Fibroblast of mammary gland (primary cell): ENCODE measurements at places on chromosomes 13 and 19.
A peak's percentile ranks its signal among the peaks of the same experiment; 100 is the strongest.

DNA sequence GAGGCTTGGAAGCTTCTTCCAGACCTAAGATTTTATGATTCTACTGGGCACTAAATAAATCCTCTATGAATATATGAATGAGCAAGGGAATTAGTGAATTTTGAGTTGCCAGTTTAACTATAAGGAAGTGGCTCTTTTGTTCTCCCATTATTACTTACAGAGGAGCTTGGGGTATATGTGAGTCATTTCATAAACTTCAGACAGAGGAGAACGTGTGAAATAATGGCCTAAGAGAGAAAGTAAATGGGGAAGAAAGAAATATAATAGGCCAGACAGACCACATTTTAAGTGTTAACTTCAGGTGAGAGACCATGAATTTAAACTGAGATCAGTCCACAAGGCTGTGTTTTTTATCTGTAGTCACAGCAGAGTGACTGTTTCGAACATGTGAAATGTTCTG is 570.9 kb downstream of the GPC6 start:
- DNase-seq = peak; percentile 8

DNA sequence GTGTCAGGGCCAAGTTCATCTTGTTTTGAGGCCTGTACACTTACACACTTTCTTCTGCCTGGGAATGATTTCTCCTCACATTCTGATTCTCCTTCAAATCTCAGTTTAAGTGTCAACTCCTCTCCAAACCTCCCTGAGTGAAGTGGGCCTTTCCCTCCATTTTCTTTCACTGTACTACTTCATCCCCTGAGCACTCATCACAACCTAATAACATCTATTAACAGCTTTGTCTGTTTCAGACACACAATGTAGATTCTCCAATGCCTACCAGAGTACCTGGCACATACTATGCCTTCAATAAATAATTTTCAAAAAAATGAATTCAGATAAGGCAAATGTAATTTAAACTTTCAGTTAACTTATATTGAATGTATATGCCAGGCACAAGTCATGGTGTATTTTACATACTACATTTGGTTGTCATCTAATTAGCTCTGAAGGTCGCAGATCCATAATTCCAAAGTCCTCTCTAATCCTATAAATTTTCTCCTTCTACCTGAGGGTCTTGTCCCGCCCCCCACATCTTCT is 357 bp upstream of the COG6 start:
- no peak for DNase-seq

DNA sequence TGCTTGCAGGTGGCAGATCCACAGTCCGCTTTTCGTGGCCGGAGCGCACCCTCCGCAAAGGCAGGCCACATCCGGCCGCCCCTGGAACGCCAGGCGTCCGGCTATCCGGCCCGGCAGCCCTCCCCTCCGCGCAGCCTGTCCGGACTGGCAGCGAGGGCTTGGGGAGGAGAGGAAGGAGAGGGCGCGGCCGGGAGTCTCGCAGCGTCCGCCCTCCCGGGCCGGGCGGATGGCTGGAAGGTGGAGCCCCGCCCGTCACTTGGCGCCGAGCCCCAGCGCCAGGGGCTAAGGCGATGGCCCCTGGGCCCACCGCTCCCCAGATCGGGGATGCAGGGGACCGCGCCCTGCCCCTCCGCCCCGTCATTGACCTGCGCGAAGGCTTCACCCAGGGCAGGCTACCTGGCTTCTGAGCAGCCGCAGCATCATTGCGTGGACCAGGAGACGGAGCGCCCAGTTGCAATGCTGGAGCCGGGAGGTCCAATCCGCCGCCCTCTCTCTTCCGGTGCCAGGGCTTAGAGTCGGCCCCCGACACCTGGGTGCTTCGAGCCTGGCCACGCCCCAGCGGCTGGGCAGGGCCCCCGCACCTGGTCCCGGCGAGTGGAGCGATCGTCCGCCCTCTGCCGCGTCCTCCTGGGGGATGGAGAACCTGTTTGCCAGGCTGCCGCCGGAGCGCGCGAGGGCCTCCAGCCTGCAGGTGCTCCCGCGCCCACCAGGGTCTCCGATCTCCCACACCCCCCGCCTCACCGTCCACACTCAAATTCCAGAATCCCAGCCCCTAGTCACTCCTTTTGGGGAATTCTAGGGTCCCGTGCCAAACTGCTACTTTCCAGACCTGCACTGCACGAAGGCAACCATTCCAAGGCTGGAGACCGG is at the start of gene FUT1:
Gene FUT1, minus strand, starts transcription at position 146 of the 870 bp plus-strand sequence. CDS start 1,360 bp downstream, outside the sequence.
- no peak for DNase-seq

DNA sequence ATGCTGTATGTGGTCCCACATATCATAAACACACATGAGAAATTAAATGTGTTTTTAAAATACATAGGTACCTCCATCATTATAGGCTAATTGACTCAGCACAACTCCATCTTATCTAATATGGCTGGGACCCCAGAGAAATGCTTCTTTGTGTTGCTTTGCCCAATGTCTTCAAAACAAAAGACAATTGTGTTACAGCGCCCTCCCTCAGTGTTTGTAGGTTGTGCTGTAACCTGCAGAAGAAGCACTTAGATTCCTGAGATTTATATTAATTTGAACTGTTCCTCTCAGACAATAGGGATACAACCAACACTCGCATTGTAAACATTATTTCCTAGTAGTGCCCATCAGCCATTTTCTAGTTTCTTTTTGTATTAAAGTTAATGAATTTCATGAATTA is 303.4 kb downstream of the MZT1 start:
- DNase-seq = no peak

GRCh38 chr19:19475849-19476828 is 39.2 kb downstream of the TSSK6 start:
- DNase-seq = no peak
